ENCODE measurements at places on chromosomes 6 and 20.

DNA sequence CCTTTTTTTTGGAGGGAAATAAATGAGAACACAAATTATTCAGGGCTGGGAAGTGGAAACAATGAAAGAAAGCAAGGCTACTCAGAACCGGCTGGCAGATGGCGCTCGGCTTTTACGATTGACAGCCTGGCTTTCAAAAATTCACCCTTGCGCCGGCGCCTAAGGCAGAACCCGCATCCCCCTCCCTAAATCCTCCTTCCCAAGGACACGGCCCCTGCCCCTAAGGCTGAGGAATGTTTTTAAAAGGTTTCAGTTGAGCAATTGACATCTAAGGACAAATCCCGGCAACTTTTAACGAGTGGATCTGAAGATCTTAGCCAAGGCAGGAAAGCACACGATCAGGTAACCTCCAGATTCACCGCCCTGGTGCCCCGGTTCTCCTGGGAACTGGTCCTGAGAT, 16.3 kb downstream of the GNAS start:
- peak; percentile 26 for DNase-seq

- DNase-seq: no peak
Observed at GRCh38 chr6:168093071-168093505, 14.1 kb upstream of the FRMD1 start.

DNA sequence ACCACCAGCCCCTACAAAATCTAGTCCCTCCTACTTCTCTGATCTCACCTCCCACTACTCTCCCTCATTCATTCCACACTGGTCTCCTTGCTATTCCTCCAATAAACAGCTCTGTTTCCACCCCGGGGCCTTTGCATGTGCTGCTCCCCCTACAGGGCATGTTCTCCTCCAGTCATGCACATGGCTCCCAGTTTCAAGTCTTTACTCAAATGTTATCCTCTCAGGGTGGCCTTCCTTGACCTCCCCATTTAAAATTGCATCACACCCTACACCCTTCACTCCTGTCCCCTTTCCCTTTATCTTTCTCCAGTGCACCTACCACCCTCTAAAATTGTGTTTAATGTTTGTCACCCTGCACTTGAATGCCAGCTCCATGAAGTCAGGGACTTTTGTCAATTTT, 174.5 kb downstream of the MRPL14 start:
- peak; percentile 23 for DNase-seq

- no peak for DNase-seq
Observed at GRCh38 chr20:49548371-49548947, 19.5 kb downstream of the PTGIS start.

GRCh38 chr20:58236612-58237317, 8.3 kb upstream of the ANKRD60 start:
- DNase-seq: peak; percentile 63

GRCh38 chr6:164982389-164982788, 327.0 kb downstream of the C6orf118 start:
- DNase-seq: no peak

All from fibroblast of skin of scalp (primary cell).